ENCODE measurements at places on chromosomes 1 and 21.

DNA sequence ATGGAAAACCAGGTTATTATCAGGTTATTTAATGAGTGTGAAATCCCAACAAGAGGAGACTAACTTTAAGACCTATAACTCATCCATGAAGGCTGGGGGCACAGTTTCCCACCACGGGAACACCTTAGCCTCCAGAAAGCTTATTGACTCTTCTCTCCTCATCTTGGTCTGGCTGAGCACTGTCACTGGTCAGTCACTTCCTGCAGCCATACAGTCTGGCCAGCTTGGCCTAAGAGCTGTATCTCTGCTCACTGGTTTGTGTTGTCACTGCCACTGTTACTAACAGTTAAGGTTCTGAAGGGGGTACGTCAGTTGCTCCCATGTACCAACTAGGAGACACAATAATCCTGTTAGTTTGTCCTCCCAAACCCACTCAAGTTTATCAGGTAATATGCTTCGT lies 16.7 kb upstream of the DDAH1 start:
- DNase-seq = no peak

GRCh38 chr1:203328714-203329122 lies 22.2 kb downstream of the FMOD start:
- DNase-seq = no peak

- DNase-seq = no peak
Measured at GRCh38 chr1:63931468-63931867, 157.7 kb downstream of the ROR1 start.

DNA sequence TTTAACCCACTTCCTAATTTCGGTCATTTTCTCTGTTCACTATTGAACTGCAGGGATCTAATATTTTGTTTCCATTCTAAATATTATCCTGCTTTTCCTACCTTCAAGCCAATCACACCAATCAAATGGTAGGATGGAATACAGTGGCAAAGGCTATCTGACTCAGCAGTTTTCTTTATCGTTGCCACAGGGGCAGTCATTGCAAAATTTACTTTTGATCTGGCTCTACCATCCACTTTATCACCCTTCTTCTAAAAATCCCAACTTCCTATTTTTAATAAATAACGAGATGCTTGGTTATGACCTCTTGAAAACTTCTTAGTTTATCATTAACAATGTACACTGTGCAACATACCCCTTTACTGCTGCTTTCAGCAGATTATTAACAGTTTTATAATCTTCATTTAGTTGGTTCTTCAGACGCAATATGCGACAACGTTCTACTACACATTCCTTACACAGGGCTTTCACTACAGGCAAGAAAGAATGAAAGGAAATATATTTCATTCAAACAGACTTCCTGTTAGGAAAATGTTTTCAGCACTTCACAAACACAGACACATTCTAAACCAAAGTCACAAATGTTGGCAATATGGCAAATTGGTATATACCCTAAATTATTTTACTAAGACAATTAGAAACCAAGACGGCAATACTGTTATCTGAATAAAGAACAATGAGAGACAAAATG lies 52.3 kb upstream of the RAP1GAP start:
- no peak for DNase-seq

DNA sequence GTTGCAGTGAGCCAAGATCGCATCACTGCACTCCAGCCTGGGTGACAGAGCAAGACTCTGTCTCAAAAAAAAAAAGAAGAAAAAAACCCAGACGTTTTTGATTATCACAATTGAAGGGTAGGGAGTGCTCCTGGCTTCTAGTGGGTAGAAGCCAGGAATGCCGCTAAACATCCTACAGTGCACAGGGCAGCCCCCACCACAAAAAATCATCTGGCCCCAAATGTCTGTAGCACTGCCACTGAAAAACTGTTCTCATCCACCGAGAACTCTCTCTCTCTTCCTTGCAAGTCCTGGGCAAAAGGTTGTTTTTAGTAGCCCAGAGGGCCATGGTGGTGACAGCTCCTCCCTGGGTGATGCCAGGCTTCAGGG lies 35.6 kb upstream of the GPR157 start:
- DNase-seq = no peak

GRCh38 chr1:199109160-199109559 lies 470.3 kb downstream of the PTPRC start:
- DNase-seq = no peak

- DNase-seq = no peak
Measured at GRCh38 chr1:99363531-99363930, 99.2 kb downstream of the PLPPR4 start.

- DNase-seq = no peak
Measured at GRCh38 chr1:56577406-56578137, 1.8 kb downstream of the PLPP3 start.

GRCh38 chr1:150061632-150062101 lies 5.9 kb upstream of the VPS45 start:
- no peak for DNase-seq

DNA sequence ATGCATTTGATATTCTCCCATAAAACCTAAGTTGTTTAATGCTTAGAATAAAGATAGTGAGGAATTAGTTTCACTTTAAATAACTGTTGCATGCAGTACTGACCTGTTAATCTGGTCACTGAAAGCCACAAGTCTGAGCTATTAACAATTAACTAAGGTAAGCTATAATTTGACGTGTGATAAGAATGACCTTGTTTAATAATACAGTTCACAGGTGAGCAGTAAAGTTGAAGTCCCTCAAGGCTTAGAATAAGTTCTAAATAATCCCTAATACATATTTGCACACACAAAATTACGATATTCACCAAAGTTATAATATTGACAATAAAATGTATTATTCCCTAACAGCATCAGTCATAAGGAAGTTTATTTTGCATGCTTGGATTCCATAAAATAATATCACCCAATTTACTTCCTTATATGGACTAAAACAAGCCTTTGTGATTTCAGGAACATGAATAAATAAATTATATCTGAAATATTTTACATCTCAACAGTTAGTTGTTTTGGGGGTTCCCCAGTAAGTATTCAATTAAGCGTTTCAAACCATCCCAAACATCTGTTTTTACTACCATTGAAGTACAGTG lies 70.6 kb upstream of the CHRM3 start:
- DNase-seq = no peak

DNA sequence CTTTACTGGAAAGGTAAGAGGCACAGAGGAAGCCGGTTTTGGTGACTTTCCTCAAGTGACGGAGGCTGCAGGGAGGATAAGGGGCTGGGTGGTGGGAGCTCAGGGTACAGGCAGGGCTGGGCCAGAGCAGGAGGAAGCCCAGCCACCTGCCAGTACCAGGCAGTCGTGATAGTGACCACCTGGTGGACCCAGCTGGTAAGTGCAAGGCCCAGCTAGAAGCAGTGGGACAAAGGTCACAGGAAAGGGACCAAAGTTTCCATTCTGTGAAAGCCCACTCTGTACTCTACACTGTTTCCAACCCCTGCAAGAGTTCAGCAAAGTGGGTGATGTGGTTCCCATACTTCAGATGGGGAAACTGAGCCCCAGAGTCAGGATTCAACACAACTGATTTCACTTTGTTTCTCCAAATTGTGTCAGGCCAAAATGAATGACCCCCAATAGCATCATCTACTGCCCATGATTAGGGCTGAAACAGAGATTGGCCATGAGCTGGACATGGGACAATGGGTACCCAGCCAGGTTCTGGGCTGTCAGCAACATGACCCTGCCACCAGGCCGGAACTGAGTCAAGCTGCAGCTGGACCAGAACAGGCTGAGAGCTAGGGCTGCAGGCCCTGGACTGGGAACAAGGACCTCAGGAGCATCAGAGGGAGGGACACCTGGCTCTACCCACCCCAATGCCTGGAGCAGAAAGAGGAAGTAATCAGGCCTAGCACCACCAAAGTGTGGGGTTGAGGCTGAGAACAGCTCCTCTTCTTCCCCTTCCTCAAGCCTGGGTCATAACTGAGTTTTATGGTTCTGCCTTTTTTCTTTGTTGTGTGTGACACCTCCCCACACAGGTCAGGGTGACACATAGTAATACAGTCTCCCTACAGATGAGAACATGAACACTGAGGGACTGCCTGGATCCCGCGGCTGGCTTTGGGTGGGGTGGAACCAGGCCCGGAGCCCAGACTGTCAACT lies 50.2 kb downstream of the KCNN3 start:
- DNase-seq = peak; percentile 13

GRCh38 chr1:29511436-29511835 lies 275.1 kb downstream of the PTPRU start:
- DNase-seq = no peak

DNA sequence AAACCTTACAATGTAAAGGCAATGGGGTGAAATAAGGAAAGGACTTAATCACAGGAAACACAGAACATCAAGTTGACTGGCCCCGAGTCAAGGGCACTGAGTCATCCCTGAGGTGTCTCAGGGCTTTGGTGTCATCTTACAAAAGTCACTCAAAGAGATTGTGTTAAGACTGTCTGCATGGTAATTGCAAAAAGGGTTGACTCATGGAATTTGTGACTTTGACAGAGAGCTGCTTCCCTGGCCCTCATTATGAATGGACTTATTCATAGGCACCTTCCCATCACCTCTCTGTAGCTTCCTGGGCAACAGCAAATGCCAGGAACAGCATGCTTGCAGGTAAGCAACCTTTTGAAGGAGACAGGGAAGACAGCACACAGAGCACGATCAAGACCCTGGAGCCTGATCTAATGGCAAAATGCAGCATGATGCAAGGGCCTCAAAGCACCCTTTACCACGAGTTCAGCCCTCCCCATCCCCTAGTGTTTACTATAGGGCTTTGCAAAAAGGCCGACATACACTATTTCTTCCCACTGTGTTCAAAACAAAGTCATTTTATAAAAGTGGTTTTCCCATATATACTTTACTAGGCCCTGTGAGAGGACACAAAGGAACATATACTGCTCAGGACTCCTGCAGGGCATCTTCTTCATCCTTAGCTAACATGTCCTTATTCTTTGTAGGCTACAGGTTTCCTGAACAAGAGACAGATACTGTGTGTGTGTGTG lies 17.1 kb downstream of the ZP4 start:
- no peak for DNase-seq

DNA sequence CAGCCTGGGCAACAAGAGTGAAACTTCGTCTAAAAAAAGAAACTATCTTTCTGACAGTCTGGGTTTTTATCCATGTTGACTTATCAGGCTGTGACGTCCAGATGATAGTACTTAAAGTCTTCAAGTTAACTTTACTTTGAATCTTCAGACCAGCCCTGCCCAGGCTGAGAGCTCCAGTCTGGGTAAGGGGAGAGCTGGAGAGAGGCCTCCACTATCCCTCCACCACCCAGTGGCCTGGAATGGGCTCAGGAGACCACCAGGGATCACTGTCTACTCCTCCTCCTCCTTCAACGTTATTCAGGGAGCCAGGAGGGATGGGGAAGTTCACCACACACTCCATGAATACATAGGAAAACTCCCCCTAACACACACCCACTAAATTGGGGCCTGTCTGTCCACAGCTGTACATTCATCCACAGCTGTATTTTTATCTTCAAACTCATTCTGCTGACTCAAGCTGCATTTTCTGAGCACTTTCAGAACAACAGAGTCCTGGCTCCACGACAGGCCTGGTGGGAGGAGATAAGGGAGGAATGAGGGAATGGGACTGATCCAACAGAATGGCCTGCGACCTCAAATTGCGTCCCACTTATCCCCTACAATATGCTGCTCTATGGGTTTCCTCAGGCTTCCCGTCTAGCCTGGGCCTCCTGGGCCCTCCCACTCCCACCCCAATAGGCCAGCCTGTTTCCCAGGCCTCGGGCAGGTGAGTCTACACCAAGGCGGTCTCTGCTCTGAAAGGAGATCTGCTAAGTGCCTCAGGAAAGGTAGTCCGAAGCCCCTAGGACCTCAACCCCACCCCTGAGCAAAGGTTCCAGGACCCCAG lies 1.8 kb downstream of the SLC45A3 start:
- no peak for DNase-seq

GRCh38 chr1:157515141-157515540 lies 37.2 kb downstream of the FCRL5 start:
- DNase-seq = no peak

DNA sequence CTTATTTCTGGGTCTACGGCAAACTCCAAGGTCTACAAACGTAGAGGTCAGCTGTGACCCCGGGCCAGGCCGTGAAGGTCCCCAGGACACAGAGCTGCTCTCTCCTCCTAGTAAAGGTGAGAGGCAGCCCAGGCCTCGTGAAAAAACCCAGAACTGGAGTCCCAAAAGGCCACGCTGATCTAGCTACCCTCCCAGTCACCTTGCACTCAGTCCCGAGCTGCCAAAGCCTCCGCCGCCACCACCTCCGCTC lies 125 bp downstream of the ATP5PF start:
- DNase-seq = no peak

DNA sequence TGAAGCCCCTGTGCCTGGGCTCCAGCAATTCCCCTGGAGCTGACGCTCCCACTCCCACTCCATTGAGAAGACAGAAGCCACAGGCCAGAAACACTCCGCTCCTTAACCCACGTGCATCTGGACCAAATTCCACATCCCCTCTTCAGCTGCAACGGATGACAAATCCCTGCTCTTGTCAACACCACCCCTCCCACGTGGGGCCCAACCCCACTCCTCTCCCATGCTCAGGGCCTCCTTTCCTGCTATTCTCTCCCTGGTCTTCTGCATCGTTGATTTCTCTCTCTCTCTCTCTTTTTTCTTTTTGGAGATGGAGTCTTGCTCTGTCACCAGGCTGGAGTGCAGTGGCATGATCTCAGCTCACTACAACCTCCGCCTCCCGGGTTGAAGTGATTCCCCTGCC lies 18.3 kb downstream of the CA6 start:
- no peak for DNase-seq

GRCh38 chr1:198635964-198636363 lies 2.9 kb upstream of the PTPRC start:
- DNase-seq = no peak

- no peak for DNase-seq
Measured at GRCh38 chr1:228723921-228724320, 11.4 kb upstream of the RHOU start.

Data from CD8-positive, alpha-beta T cell (primary cell).